NCI-H187 treated with DMSO at 0.1 percent for 48 hours (cell line): ENCODE measurements at places on chromosomes 4 and X.

- DNase-seq = no peak
These were observed 5.4 kb downstream of the RAB9A start for GRCh38 chrX:13694359-13694758.

GRCh38 chr4:82785611-82786400 lies 12.8 kb downstream of the SCD5 start:
- no peak for DNase-seq

- DNase-seq = no peak
These were observed 156.6 kb downstream of the ANKRD50 start for GRCh38 chr4:124555959-124556358.

DNA sequence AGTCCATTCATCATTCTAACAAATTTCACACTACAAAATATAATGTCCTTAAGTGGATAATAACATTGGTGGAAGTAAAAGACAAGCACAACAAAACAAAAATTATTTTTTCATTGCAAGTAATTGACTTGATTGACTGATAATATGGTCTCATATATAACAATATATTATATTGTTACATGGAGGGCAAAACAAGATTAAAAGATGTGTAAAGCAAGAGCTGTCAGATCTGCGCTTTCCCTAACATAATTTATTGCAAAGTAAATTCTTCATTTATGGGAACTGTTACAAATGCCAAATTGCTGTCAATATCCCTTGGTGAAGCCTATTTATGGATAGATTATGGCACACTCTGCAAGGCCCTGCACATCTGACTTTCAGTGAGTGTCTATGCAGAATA lies 233.6 kb downstream of the PCDH7 start:
- no peak for DNase-seq

DNA sequence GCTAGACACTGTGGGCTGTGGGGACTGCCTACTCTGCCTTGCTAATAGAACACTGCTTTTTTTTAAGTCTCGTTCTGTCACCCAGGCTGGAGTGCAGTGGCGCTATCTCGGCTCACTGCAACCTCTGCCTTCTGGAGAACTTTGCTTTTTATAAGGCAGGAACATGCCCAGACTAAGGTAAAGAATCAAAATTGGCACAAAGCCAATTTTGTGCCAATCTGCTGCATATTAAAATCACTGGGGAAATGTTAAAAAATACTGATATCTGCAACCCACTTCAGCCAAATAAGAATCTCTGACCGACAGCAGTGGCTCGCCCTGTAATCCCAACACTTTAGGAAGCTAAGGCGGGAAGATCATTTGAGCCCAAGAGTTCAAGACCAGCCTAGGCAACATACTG lies 36.5 kb upstream of the CEP135 start:
- DNase-seq = no peak

GRCh38 chrX:118530219-118530911 lies 34.8 kb downstream of the DOCK11 start:
- DNase-seq = no peak

- no peak for DNase-seq
These were observed 29.4 kb downstream of the IRF2 start for GRCh38 chr4:184444953-184445309.

DNA sequence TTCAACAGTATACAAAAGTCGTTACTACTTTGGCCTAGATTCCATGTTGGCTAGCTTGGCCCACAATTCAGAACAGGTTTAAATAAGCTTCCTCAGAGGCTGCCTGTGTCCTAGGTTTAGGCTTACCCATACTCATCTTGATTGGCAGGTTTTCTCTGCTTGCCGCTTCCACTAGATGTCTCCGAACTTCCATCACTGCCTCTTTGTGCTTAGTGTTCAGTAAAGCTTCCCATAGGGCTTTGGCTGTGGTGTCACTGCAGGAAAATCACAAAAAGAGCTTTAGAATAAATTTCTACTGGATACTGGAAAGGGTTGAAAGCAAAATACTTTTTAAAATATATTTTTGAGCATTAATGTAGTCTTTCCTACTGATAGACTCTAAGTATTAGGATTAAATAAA lies 52.4 kb downstream of the SCFD2 start:
- DNase-seq = no peak

DNA sequence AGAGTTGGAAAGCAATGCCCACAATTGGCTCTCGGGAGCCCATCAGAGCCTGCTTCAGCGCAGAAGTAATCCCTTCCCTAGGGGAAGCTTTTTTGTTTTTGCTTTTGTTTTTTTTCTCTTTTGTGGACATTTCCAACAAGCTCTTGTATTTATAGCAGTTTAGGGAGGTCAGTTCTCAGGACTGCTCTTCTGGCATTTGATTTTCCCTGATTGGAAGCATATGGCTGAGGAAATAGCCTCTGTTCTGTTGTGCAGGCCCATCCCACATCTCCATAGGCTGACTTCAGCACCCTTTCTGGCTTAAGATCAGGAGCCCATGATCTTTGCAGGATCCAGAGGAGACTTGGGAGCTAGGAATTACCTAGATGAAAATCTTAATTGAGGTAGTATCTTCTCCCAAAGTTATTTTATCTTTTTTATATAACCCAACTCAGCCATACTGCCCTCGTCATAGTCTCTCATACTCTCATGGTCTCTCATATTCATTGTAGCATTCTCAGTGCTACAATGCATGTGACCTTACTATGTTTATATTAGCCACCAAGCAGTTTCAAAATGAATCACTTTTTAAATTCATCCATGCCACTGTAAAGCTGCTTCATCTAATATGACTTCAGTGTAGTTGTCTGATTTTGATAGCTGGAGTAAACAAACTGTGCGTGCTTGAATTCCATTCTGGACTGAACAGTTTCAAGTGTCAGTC lies 16.7 kb downstream of the PAGE4 start:
- DNase-seq = no peak

DNA sequence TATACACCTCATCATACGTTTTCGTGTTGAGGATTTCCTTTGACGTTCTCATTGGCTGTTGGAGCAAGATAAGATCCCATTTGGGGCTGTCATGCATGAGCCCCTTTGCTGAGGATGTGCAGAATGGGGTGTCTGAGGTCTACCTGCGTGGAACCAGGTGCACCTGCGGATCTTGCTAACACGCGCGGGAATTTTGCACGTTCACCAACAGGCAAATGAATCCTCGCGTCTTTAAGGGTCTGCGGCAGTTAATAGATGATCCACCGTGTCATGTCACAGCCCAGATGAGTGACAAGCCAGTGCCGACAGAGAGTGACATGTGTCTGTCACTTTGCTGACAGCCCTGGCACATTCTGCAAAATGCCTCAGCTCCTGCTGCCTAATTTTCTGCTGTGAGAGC lies 56.3 kb upstream of the SHOX start:
- no peak for DNase-seq

DNA sequence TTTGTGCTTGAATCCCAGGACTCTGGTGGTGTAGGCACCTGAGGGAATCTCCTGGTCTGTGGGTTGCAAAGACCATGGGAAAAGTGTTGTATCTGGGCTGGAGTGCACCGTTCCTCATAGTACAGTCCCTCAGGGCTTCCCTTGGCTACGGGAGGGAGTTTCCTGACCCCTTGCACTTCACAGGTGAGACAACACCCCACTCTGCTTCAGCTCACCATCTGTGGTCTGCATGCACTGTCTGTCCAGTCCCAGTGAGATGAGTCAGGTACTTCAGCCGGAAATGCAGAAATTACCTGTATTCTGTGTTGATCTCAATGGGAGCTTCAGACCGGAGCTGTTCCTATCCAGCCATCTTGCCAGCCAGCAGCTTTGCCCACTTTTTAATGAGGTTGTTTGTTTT lies 353.0 kb upstream of the IRS4 start:
- no peak for DNase-seq

DNA sequence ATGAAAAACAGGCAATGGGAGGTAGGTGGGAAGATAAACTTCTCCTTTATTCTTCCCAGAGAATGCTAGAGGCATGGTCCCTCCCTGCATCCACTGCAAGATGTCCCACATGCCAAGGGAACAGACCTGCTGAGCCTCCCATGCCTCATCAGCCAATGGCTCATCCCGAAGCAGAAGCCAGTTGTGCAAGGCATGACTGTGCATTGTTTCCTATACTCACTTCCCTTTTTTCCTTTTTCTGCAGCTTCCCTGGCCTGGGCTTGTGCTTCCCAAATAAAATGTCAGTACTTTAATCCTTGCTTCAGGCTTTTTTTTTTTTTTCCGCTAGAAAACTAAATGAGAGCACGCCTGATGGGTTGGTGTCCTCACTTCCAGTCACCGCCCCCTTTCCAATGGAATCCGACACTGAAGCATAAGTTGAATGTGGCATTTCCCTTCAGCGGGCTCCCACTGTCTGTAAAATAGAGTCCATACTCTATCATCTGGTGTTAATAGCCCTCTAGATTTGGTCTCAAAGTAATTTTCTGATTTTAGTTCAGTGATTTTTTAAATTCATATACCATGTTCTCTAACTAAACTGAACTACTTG lies 239.0 kb upstream of the JADE1 start:
- no peak for DNase-seq
